H1 (cell line): ENCODE measurements at places on chromosomes 12 and 14.

GRCh38 chr14:91048676-91049075 lies 11.8 kb downstream of the RPS6KA5 start:
- DNase-seq: no peak

DNA sequence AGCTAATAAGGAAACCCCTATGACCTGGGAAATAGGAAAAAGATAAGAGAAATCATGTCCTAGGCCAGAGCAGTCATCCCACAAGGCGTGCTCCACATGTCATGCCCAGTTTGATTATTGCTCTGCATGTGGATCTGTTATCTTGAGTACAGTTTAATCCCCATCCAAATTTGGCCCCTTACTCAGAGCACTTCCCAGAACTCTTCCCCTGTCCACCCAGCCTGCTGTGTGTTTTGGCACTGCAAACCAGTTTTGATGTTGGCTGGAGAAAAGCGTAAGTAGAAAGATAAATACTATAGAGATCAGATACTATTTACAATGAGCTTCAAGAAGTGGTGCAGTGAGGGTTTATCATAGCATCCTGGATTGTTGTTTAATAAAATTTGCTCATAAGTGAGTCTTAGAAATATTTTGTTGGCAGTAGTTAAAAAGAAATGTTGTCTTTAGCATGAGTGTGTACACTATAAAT lies 83.8 kb downstream of the PTPRB start:
- no peak for DNase-seq

DNA sequence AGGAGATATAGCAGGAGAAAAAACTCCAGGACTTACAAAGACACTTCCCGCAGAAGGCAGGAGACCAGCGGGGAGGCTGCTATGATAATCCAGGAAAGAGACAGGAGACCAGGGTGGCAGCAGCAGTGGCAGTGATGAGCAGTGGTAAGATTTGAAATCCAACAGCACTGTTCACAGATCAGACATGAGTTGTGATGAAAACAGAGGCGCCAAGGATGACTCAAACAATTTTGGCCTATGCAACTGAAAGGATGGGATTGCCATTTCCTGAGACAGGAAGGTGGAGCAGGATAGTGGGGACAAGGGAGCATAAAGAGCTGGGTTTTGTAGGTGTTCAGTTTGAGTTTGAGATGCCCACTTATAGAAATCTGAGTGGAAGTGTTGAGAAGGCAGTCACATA lies 108.6 kb upstream of the DYRK2 start:
- DNase-seq: no peak

- no peak for DNase-seq
These were observed 453.7 kb downstream of the ATP23 start for GRCh38 chr12:58395056-58395455.

GRCh38 chr12:92244036-92244435 lies 98.4 kb upstream of the BTG1 start:
- DNase-seq: no peak

- no peak for DNase-seq
These were observed 100.3 kb downstream of the SETD3 start for GRCh38 chr14:99380402-99380801.

- peak; percentile 46 for DNase-seq
These were observed 27.1 kb upstream of the CDK17 start for GRCh38 chr12:96427269-96427729.

GRCh38 chr14:104747876-104748275 lies 5.1 kb upstream of the SIVA1 start:
- no peak for DNase-seq

- DNase-seq: no peak
These were observed 51.6 kb downstream of the PLEKHG3 start for GRCh38 chr14:64755781-64756221.

- peak; percentile 94 for DNase-seq
These were observed 55.8 kb upstream of the VRK1 start for GRCh38 chr14:96741151-96741977.

GRCh38 chr12:42660117-42660516 lies 70.6 kb upstream of the PRICKLE1 start:
- no peak for DNase-seq

- no peak for DNase-seq
These were observed 10.8 kb downstream of the TAOK3 start for GRCh38 chr12:118361889-118362288.

DNA sequence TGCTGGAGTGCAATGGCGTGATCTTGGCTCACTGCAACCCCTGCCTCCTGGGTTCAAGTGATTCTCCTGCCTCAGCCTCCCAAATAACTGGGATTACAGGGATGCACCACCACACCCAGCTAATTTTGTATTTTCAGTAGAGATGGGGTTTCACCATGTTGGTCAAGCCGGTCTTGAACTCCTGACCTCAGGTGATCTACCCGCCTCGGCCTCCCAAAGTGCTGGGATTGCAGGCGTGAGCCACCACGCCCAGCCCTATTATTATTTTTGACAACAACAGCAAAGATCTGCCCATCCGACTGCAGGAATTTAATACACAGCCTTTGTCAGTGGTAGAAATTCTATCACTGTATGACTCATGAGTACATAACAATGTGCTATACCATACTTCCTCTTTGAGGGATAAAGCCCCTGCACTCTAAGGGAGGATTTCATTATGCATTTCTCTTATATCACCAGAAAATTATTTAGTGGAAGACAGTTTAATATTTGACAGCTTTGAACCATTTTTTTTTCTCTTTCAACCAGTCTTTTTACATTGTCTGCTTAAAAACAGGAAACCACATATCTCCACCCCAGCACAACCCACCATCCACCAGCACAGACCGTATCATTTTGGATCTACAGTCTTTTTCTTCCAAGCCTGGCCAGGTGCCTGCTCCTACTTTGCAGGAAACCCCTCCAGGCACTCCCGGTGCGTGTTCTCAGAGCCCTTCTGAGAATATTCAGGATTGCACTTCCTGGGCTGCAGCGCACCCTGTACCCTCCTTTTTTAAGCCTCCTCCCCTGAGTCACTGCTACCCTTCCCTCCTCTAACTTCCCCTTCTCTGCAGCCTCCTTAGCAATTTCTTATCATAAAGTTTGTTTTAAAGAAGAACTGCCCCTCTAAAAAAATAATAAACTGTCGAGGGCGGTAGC lies 594 bp downstream of the ARHGDIB start:
- DNase-seq: no peak

DNA sequence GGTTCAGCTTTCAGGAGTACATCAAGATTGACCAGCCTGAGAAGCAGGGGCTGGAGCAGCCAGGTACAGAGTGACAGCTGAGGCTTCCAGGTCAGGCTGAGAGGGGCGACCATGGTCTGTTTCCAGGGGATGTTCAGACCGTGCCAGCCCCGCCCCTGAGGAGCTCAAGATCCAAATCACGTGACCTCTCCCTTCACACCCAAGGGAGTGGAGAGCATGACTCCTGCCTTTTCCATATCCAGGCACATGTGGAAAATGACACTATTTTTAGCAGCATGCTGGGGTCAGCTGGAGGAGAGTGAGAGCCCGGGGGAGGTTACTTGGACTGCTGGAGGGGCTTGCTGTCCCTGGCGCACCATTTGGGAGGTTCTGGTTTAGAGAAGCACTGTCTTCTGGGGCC lies 92.7 kb downstream of the B4GALNT3 start:
- DNase-seq: no peak

GRCh38 chr14:72521968-72522741 lies 371.7 kb downstream of the DPF3 start:
- no peak for DNase-seq

- no peak for DNase-seq
These were observed 23.3 kb downstream of the DMAC2L start for GRCh38 chr14:50335389-50335788.

- no peak for DNase-seq
These were observed 49.9 kb downstream of the FOXN3 start for GRCh38 chr14:89366864-89367778.

DNA sequence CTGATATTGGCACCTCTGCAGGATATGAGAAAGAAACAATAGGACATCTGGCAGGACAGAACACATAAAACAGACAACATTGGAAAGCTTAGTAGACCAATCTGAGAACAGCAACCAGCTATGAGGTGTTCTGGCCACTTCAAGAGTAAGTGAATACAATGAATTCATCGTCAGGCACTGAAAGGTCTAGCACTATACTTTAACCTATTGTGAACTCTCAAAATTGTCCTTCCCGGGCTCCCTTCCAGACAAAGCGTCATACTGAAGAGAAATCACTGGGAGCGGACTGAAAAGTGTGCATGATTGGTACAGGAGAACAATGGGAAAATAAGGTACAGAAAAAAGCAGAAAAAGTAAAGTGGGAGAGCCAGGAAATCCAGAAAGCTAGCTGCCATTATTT lies 75.8 kb downstream of the LRP6 start:
- DNase-seq: no peak

DNA sequence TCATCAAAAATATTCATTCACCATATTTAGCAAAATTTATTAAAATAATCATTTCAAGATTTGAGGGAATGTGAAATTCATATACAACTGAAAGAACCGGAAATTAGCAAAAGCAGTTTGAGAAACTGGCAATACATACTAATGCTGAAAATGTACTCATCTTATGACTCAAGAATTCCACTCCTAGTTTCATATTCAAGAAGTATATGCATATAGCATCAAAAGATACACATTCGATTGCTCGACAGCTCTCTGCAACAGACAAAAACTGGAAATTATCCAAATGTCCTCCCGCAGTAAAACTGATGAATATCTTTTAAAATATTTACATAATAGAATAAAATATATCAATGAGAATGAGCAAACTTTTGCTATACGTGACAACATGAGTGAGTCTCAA lies 189.2 kb upstream of the MGAT4C start:
- DNase-seq: no peak

DNA sequence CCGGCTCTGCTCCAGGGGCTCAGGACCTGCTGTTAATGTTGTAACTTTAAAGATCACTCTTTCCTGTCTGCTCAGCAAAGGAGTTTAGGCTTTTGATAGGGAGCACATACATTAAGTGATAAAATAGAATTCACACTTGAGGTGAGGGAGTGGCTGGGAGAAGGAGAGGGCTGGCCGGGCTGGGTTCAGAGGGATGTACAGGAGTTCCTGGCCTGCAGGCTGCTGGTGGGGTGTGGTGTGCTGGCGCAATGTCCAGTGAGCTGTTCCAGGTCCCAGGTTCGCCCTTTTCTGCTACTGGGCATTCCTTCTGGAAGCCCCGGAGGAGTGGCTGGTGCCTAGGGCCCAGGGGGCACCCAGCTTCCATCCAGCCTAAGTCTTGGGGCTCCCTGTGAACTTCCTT lies 17.8 kb downstream of the KIF26A start:
- DNase-seq: no peak
